ENCODE measurements at places on chromosomes 4 and X. TPM values are rescaled to one million over a fixed set of nuclear protein-coding genes. Genes with fewer than 3 reads are reported as not detected.

The PLXNB3 gene
- 1.4 TPM for total RNA-seq

The AWAT2 gene
- not detected for total RNA-seq

The PABPC1L2B gene
- not detected for total RNA-seq

The IL2 gene
- 1.2 TPM for total RNA-seq

The C4orf54 gene
- total RNA-seq, result not detected

The SORBS2 gene
- 126 TPM for total RNA-seq

The RNF212 gene
- 0.25 TPM for total RNA-seq

The SLC10A3 gene
- total RNA-seq, result 3.7 TPM

The UGT2A1 gene
- total RNA-seq, result 0.18 TPM

The NAT8L gene
- total RNA-seq, result 0.05 TPM

The MSX1 gene
- total RNA-seq, result 0.33 TPM

The CYSLTR1 gene
- total RNA-seq, result 0.25 TPM

The ASB5 gene
- not detected for total RNA-seq

The LRCH2 gene
- total RNA-seq, result not detected

GRCh38 chr4:48270951-48271473, 1.4 kb upstream of the TEC start:
- DNase-seq, result no peak

DNA sequence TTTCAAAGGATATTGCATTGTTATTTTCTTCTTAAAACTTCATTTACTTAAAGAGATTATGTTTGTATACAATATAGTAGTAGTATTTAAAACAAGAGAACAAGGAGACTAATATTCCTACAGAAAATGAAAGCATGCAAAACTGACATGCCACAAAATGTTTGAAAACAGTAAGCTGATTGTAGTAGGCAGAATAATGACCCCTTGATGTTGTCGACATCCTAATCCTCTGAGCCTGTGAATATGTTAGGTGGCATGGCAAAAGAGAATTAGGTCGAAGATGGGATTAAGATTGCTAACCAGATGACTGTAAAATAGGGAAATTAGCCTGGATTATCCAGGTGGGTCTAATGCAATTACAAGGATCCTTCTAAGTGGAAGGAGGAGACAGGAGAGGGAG, 522.2 kb upstream of the NR3C2 start:
- no peak for DNase-seq

- DNase-seq, result no peak
Observed at GRCh38 chrX:8960957-8961468, 72.9 kb downstream of the FAM9B start.

- DNase-seq, result no peak
Observed at GRCh38 chr4:7766086-7766485, 173.6 kb downstream of the AFAP1 start.

- no peak for DNase-seq
Observed at GRCh38 chrX:107711521-107712181, 63.9 kb downstream of the TSC22D3 start.

DNA sequence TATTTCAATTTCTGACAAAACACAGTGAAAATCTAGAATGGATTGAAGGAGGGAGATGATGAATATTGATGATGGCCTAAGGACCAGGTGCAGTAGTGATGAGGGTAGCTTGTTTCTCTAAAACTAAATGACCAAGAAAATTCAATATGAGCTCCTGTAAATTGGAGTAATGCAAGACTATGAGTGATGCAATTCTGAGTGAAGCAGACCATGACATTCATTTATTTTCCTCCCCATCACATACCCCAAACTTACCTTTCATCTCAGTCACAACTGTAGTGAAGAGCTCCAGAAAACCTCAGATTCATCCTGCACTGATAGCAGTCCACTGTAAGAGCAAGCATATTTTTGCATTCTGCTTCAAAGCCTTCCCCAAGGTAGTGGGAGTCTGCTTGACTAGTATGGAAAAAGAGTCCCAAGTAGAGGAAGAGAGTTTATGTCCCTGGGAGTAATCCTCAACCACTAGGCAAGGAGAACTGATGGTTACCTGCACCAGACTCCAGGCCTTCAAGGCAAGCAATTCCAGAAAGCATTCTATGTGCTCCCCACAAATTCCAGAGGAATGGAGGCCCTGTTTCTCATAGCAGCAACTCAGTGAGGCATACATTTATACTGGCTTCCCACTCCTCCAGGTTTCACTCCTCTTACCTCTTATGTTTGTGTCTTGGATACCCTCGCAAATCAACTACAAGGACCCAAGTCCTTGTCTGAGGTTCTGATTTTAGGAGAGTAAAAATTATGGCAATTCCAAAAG, 47.2 kb downstream of the CXCL1 start:
- no peak for DNase-seq

- no peak for DNase-seq
Observed at GRCh38 chr4:2849267-2850152, 5.9 kb downstream of the ADD1 start.

- DNase-seq, result peak; percentile 41
Observed at GRCh38 chr4:10077483-10078335, 38.9 kb downstream of the WDR1 start.

DNA sequence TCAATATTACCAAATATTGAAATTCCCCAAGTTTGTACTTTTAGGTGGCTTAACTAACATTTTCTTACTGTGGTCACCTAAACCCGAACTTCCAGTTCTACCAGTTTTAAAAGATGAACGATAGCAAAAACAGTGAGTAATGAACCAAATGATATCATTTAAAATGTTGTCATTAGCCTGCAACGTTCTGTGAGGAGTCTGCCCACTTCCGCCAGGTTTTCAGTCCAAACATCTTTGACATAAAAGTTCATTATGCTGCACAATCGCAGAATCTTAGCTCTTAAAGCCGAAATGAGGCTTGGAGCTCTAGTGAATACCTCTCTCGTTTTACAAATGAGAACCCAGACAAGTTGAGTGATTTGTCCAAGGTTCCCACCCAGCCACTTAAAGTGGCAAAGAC, 762 bp downstream of the PIGA start:
- no peak for DNase-seq

- DNase-seq, result peak; percentile 81
Observed at GRCh38 chrX:65644621-65645289, 22.7 kb upstream of the MSN start.

GRCh38 chr4:63700569-63700968, 708.7 kb downstream of the TECRL start:
- DNase-seq, result no peak

GRCh38 chr4:16116493-16116990, 32.7 kb upstream of the PROM1 start:
- no peak for DNase-seq

DNA sequence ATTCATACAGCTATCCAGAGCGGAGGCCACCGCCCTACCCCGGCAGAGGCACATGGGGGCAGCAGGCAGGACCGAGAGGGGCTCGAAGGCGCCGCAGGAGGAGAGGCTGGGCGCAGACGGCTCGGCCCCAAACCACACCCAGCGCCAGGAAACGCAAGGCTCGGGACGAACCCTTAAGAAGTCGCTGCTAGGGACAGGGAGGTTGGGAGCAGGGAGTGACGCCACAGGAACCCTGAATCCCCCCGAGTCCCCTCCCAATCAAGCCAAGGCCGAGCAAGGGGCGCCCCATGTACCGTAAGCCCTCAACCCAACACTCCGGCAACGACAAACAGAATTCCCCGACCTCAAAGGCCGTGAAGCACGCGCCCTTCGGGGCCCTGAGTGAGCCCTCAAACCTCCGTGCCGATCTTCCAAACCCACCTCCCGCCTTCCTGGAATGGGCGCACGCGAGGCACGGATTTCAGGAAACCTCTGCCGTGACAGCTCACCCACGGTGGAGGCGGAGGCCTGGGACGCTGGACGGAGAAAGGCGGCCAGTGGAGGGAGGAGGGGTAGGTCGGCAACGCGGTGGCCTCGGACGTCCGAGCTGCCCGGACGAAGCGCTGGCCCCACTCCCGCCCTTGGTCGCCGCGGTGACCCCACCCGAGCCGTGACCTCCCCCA, 1.8 kb downstream of the ZFYVE28 start:
- DNase-seq, result no peak

- DNase-seq, result no peak
Observed at GRCh38 chr4:16021804-16022560, 59.0 kb upstream of the FGFBP2 start.

GRCh38 chr4:54588404-54588803, 69.4 kb upstream of the KIT start:
- no peak for DNase-seq

DNA sequence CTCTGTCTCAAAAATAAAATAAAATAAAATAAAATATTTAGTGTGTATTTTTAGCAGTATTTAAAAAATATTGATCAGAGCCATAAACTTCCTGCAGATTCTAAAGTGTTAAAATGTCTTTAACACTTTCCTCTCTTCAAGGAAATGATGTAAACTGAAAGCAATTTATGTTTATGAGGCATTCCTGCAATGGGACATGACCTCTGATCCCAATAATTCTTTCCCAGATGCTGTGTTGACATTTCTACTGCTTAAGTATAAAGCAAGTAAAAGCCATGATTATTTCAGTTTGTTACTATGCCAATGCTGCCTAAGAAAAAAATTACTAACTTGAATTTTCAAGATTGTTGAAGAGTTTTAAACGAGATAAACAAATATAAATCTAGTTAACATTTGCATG, 29.0 kb downstream of the COQ2 start:
- DNase-seq, result no peak

DNA sequence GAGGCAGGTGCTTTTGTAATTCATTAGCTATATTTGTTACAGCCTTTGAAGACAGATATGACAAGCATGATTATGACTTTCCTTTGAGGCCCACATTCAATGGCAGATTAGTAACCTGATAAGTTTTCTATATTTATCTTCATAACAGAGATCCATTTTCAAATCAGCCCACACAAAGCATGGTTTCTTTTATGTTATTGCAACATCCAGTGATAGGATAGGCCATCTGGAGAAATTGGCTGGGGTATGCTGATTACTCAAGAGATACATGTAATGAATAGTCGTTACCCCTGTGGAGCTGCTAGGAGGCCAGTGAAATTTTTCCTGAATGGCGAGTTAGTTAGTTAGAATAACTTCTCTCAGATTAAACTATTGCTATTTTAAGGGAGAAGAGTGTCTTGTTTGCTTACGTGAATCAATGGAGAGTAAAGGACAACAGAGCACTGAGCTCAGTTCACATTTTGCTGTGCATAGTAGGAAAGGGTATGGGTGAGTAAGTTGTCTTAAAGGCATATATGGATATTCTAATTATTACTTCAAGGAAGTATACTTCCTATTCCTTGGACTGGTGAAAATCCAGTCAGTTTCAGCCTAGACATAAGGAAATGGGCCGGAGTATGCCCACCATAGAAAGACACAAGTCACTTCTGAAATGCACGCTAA, 79.2 kb upstream of the DKK2 start:
- DNase-seq, result no peak

GRCh38 chr4:93183576-93183975, 645.0 kb upstream of the ATOH1 start:
- DNase-seq, result no peak

- DNase-seq, result no peak
Observed at GRCh38 chr4:123215536-123215935, 181.1 kb upstream of the SPRY1 start.

GRCh38 chr4:117898496-117898895, 135.8 kb upstream of the NDST3 start:
- no peak for DNase-seq

- no peak for DNase-seq
Observed at GRCh38 chr4:116223040-116223732, 862.2 kb downstream of the TRAM1L1 start.

- DNase-seq, result no peak
Observed at GRCh38 chrX:16629909-16630308, 20.0 kb upstream of the S100G start.

DNA sequence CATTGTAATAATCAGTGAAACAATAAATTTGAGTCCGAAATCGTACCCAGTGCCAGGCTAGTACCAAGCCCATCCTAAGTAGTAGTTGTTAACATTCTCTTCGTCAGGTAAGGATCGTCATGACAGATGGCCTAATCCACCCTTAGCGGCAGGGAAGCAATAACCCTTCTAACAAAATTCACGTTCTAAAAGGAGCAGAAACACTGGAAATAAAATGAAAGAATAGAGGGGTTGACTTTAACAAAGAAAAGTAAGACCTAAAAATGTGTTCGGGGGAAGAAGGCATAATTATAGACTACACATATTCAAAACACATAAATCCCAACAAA, 142.7 kb downstream of the CPEB2 start:
- no peak for DNase-seq

- DNase-seq, result no peak
Observed at GRCh38 chr4:152996672-152997071, 60.5 kb downstream of the FHDC1 start.

DNA sequence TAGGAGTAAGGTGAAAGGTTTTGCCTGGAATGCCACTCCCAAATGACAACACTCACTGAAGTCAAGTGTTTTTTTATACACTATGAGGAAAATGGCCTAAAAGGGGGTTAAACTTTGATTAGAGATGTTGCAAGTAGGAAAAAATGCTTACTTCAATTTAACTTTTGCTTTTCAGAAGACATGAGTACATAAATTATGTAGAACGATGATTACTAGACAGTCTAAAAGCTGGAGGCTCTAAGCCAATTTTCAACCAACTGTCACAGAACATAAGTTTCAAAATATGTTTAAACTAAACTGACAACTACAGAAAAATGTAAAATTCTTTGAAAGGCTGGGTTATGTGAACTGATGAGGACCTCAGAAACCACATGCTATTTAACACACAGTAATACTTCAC, 83.4 kb downstream of the SHISA3 start:
- DNase-seq, result no peak

- DNase-seq, result no peak
Observed at GRCh38 chr4:176357359-176358082, 37.8 kb downstream of the SPCS3 start.

- peak; percentile 66 for DNase-seq
Observed at GRCh38 chr4:2800691-2801596, 8.1 kb downstream of the SH3BP2 start.
